ENCODE measurements at places on chromosomes 4 and X.
A peak's percentile ranks its signal among the peaks of the same experiment; 100 is the strongest.

- no peak for DNase-seq
These were observed 55.6 kb upstream of the STS start for GRCh38 chrX:7091923-7092322.

GRCh38 chr4:173252024-173252935 lies 81.9 kb downstream of the HMGB2 start:
- no peak for DNase-seq

GRCh38 chr4:69038582-69038981 lies 57.7 kb upstream of the UGT2B7 start:
- DNase-seq: no peak

DNA sequence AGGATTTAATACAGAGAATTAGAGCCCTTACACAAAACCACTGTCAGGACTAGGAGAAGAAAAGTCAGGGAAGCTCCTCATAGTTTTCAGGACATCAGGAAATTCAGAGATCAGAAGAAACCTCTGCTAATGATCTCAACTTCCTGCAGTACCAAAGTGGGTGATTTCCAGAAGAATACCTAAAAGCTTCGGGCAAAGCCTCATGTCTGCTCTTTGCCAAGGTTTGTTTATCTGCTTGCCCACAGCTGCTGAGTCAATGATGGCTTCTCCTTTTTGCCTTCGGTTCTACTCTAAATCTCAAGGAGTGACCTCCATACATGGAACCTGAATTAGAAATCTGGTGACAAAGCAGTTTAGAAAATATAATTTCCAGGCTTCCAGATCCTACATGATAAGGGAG lies 68.4 kb downstream of the USP38 start:
- no peak for DNase-seq

DNA sequence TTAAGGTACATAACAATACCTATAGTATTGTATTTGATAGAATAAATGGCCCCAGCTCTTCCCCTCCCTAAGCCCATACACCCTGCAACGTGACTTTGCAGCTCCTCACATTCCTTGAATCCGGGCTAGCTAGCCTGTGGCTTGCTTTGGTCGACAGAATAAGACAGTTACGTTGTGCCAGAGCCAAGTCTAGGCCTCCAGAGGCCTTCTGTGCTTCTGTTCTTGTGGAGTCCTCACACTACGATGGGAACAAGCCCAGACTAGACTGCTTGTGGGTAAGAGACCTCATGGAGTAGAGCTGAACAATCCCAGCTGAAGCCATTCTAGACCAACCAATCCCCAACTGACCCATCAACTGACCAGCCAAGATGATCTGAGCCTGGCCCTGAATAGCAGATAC lies 102.4 kb upstream of the PLAC1 start:
- DNase-seq: no peak

GRCh38 chr4:185774845-185775680 lies 36.9 kb downstream of the SORBS2 start:
- no peak for DNase-seq

DNA sequence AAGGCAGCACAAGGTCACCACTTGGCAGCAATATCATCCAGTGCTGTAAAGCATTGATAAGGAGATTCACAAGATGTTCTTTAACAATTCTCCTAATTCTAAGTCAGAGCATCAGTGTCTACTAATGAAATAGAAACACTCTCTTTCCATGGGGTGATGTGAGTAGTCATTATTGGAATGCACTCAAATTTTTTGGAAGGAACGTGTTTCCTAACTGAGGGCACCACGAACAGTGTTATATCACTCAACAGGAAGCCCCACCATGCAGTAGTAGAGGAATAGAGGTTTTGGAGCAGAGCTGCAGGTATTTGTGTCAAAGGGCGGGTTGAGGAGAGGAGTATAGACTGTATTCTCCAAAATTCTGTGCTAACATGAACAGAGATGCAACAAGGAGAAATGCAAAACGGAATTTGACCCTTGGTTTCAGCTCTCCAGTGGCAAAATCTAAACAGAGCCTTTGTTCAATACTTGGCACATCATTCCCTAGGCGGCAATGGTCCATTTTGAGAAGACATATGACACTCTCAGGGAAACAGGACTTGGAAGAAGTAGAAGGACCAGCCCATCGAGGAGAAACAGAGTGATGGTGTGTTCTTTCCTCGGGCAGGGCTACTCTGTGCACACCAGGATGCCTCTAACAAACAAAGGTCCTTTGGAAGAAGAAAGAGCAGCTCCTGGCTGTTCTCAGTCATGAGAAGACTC lies 98.9 kb downstream of the CPEB2 start:
- no peak for DNase-seq

DNA sequence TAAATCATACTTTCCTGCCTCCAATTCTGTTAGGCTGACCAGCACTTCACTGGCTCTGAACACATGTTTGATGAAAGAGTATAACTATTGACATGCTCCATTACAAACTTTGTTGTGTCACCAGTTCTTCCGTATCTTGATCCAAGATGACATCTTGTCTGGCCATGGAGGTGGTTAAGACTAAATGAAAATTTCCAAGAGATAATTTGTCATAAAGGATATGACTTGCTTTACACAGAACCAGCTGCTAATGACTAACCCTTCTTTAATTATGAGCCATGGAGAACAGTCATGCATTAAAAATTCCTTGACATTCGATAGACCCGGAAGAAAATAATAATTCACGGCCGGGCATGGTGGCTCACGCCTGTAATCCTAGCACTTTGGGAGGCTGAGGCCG lies 17.7 kb upstream of the N4BP2 start:
- DNase-seq: no peak

- DNase-seq: no peak
These were observed 9.1 kb downstream of the BMPR1B start for GRCh38 chr4:94766856-94767255.

DNA sequence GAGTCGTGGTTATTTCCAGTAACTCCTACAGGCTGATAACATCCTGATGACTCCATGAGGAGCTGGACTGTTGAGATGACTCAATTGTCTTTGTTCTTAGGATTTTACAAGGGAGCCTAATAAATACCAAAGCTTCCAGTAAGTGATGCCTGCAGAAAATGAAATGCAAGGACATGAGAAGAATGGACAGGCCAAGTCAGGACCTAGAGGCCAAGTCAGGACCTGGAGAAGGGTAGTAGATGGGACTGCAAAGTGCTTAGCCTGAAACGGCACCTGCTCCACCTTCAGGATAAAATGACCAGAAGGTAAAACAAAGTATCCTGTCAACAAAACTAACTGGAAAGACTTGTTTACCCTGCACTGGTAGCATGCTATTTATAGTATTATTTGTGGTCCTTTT lies 6.4 kb upstream of the SLC10A6 start:
- DNase-seq: no peak

- no peak for DNase-seq
These were observed 82.2 kb upstream of the MAGEA10 start for GRCh38 chrX:152220606-152221005.

- no peak for DNase-seq
These were observed 34.1 kb downstream of the MOB1B start for GRCh38 chr4:70936200-70936787.

- DNase-seq: no peak
These were observed 76.6 kb downstream of the HTRA3 start for GRCh38 chr4:8345946-8346814.

- no peak for DNase-seq
These were observed 639.4 kb upstream of the INTU start for GRCh38 chr4:126993351-126993750.

GRCh38 chrX:13598877-13599276 lies 29.5 kb downstream of the EGFL6 start:
- DNase-seq: no peak

- peak; percentile 69 for DNase-seq
These were observed 106.1 kb downstream of the PBDC1 start for GRCh38 chrX:76279007-76279406.

GRCh38 chr4:78343682-78344081 lies 207.9 kb upstream of the ANXA3 start:
- DNase-seq: no peak

DNA sequence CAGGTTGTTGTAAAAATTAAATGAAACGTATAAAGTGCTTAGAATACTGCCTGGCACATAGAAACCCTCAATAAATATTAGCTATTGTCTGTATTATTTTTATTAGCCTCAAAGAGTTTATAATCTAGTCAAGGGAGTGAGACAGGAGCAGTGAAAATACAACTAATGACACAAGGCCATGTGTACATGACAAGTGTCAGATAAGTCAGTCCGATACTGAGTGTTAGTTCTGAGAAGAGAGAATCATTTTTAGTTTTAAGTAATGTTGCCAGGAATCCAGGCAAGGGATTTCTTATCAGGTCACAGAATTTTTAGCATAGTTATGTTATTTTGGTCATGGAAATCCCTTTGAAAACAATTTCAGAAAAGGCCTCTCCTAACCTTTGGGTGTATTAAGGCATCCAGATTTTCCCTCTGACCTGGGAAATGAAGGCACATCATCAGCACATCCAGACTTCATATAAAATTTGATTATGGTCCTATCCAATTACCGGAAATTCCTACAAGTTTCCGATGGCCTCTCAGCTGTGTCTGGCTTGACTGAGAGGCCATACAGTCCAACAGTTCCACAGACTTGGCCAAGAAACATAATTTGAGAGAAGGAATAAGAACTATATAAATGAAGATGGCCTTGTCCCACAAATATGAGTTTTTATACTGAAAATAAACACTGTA lies 35.7 kb downstream of the PPARGC1A start:
- DNase-seq: no peak

DNA sequence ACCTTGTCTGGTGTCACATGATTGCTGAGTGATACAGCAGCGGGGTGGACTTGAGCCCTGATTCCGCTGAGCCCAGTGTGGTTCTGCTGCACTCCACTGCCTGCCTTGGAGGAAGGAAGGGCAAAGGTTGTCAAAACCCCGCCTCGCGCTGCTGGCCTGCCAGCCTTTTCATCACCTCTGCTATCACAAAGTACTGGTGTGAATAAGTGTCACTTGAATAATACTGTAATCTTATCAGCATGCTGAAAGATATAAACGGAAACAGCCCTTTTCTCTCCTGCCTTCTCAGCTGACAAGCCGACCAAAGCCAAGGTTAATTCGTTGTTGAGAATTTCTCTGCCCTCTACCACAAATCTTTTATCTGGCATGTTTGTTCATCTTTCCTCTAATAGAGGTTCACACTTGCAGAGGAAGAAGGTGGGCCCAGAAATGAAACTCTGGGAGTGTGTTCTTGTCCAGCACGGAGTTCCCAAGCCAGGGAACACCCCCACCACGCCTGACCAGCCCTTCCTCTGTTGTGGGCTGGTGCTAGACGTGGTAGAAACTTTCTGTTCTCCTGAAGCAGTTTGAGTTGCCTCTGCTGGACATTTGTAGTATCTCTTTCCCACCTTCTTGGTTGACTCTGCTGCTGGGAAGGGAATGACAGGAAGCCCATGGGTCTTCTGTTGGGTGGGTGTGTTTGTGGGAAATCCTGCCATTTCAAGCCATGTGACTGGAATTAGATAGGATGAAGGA lies 21.5 kb downstream of the FHDC1 start:
- no peak for DNase-seq
